ENCODE measurements at places on chromosomes 16 and 17.

DNA sequence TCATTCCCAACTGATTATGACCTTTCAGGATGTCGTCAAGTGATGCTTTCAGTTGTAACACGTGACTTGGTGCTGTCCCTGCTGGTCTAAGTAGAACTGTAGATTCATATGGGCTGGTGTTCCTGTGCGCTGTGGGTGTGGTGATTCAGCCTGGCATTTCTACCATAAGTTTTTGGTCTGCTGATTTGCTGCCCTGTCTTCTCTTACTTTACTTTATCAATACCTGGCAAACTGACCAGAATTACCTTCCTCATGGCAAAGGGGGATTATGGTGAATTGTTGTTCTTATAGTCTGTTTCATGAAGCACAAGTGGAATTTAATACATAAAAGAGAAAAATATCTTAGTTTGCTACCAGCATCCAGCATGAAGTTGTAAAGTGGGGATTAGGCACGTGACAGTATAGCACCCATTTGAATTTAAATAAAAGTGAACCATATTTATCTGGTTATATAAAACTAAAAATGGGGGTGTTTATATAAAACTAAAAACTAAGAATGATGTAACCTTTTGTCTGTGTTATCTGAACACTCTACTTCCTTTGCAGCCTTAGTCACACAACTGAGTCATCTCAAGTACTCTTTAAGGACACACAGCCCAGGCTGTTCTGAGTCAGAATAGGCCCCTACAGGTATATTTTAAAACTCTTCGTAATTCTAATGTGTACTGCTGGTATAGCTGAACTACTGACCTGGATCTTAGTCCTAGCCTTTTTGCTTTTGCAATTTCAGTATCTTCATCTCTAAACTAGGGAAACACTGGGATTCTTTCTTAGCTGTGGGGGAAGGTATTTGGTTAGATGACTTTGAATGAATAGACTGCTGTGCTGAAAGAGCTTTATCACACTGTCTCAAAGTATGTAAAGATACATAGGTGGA, 28.3 kb downstream of the TTC19 start:
- DNase-seq, result peak; percentile 32

DNA sequence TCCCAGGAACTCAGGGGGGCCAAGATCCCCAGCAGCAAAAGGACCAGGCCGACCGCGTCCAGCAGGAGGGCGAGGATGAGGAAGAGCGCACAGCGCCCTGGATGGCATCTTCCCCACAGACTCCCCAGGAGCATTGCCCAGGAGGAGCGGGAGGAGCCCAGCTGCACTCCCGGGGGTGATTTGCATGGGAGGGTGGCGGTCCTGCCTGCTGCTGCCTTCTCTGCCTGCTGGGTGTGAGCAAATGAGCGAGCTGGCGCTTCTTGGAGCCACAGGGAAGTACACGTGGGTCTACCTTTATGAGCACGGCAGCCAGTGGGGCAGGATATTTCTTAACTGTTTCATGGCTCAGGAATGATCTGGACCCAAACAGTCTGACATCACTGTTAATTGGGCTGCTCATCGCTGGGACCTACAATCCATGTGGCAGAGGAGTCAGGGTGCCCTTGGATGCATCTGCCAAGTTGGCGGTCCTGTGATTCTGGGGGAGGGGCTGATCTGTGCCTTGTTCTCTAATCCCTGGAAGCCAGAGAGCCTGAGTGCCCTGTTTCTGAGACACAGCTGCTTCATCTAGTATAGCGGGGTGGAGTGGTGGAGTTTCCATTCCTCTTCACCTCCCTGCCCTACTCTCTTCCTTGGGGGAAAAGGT, at the start of gene TMEM238L:
TMEM238L (minus strand) TSS at position 270 of the 646 bp plus-strand sequence; CDS start at position 134, 136 bp downstream.
- DNase-seq, result no peak

DNA sequence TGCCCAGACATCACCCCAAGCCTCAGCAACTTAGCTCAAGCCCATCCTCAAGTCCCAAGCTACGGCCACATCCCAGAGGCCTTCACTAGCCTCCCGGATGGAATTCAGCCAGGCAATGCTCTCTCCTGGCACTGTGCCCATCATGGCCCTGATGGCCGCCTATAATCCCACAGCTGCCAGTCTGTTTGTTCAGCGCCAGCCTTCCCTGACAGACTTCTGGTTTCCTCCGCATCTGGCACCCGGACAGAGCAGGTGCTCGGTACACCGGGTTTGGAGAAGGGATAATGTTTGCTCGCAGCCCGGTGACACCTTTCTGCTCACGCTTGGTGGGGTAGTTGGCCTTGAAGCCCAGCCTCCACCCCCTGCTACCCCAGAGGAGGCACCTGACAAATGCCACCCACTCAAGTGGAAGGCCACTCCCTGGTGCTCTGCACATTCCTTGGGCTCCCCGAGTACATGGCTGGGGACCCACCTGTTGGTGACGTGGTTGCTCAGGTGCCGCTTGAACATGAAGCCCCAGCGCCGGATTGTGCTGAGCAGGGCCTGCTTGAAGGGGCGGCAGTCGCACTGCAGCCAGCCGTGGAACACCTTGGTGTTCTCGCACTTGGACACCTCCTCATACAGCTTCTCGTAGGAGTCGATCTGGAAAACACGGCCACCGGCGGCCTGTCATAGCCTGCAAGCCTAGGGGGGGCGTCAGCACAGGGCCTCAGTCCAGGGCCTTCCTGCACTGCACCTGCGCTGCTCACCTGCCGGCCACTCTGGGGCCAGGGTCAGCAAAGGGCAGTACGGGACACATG, 47.1 kb downstream of the DNAH17 start:
- DNase-seq, result no peak

DNA sequence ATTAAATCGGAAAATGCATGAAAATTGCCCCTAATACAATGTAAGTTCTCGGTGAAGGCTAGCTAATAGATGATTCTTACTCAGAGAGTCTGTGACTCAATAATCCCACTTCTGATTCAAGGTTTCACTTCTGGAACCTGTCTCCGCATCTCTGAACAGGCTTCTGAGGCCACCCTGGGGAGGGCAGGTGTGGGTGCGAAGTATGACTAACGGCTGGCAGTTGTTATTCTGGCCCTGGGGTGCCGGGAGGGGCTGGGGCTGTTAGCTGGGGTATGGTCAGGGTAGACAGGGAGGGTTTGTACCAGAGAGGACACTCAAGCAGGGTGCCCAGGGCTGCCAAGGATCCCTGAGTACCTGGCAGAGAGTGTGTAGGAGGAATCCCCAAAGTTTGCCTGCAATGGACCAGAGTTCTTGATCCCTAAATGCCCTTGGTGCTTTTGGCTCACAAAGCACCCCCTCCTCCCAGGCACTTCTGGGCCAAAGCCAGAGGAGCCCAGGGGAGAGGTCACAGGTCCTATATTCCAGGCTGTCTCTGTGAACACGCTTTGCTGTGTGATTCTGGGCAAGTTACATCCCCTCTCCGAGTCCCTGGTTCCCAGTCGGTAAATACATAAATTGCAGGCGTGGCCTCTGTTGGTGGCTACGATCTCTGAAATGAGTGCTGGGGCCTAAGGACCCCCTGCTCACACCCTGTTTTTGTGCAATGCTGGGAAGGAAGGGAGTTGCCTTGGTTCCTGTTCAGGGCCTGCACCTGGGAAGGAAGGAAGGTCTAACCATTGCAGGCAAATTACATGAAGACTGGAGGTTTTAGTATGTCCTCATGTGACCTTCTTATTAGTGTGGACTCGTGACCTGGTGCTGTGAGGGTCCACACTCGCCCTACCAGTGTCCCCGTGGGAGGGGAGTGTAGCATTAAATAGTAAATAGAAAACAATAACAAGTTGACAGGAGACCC, 49.9 kb upstream of the CPNE2 start:
- peak; percentile 82 for DNase-seq

GRCh38 chr16:46929378-46930332, 43.8 kb downstream of the DNAJA2 start:
- peak; percentile 49 for DNase-seq

GRCh38 chr17:1960545-1960912, 64.6 kb downstream of the RTN4RL1 start:
- DNase-seq, result no peak

- DNase-seq, result no peak
Observed at GRCh38 chr17:42230225-42230624, 35.9 kb upstream of the GHDC start.

DNA sequence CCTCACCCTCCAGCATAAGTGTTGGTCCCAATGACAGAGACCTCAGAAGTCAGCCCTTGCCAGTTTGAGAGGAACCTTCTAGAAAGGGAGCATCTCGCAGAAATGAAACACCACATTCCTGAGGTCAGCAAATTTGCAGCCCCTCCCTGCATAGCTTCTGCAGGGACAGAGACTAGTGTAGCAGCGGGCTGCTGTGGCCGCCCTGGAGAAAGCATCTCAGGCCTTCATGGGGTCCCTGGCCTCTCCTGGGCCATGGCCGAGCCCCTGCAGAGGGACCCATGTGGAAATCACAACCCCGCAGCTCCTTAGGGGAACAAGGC, 11.4 kb downstream of the HS3ST6 start:
- no peak for DNase-seq

GRCh38 chr16:85092851-85093250, 19.4 kb downstream of the CIBAR2 start:
- no peak for DNase-seq

DNA sequence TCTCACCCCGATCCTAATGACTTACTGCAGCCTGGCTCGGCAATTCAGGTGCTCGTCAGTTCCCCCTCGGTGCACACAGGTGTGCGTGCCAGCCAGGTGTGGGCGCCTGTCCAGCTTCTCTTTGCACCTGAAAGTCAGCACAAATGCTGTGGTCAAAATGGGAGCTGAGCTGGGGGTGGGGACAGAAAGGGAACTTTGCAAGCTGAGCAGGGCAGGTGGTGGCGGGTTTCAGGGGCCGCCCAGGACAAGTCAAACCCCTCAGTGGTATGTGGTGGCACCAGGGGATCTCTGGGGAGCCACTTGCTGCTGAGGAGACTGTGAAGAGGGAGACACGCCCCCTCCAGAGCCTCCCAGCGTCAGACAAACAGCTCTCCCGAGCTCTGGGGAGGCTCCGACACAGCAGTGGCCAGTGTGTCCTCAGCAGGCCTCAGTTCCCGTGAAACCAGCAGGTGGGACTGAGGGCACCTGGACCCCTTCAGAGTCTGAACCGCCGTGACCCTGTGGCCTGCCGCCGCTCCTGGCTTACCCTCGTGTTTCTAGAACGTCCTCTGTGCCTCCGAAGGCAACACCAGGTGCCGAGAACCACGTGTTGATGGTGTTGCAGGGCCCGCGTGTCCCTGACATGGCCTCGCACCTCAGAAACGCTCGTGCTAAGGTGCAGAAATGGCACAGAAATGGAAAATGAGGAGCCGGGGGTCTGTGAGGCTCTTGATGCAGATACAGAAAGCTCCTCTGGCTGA, 233.5 kb upstream of the TNRC6C start:
- no peak for DNase-seq

- DNase-seq, result no peak
Observed at GRCh38 chr17:55093353-55093752, 124.8 kb downstream of the STXBP4 start.

DNA sequence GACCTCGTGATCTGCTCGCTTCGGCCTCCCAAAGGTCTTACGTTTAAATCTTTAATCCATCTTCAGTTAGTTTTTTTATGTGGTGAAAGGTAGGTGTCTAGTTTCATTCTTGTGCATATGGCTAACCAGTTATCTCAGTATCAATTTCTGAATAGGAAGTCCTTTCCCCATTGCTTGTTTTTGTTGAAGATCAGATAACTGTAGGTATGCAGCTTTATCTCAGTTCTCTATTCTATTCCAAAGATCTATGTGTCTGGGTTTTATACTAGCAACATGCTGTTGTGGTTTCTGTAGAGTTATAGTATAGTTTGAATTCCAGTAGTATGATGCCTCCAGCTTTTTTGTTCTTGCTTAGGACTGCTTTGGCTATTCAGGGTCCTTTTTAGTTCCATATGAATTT, 65.2 kb downstream of the TNFRSF13B start:
- no peak for DNase-seq

GRCh38 chr16:77408607-77409006, 26.2 kb downstream of the ADAMTS18 start:
- DNase-seq, result no peak

DNA sequence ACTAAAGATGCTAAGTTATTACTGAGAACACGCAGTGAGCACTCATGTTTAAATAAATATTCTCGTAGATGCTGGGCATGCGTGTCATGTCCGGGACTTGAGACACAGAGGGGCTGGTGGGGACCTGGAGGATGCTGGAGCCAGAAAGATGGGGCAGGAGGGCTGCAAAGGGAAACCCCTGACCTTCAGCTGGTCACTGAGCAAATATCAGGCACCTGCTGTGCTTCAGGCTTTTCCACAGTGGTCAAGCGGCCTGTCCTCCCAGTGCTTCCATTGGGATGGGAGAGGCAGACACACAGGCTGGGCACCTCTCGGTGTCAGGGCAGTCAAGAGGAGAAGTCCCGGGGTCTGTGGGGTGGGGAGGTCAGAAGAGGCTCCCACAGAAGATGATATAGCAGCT, 211.4 kb downstream of the GSG1L start:
- DNase-seq, result no peak

GRCh38 chr17:65698381-65699061, 137.1 kb upstream of the AXIN2 start:
- DNase-seq, result no peak

DNA sequence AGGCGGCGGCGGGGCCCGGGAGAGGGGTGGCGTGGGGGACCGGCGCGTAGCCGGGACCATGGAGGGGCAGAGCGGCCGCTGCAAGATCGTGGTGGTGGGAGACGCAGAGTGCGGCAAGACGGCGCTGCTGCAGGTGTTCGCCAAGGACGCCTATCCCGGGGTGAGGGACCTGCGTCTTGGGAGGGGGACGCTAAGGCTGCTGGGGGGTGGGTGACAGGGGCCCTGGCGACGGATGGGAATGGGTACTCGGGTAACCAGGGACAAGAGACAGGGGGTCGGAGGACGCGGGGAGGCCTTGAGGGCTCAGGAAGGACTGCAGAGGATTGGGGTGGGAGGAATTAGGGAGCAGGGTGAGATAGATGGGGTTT, 243 bp downstream of the RND2 start:
- no peak for DNase-seq

DNA sequence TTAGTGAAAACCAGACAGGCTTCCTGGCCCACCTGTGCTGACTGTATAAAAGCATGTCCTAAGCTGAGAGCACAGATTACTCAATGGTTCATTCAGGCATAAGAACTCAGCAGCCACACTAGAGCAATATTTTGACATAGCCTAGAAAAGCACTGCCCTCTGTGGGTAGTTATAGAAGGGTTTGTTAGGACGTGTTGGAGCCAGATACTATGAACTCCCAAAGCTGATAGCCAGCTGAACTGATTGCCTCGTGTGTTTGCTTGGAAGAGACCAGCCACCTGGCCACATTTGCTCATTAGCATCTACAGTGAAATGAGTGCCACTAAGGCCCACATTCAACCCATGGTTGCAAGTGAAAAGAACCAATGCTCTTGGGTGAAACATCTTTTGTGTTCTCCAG, 30.8 kb upstream of the ABCA5 start:
- DNase-seq, result no peak

Data from activated CD8-positive, alpha-beta memory T cell treated with anti-CD3 and anti-CD28 coated beads, Interleukin-2, amount 50 U/mL, for 4 hours (primary cell).